ENCODE measurements at places on chromosomes 5 and 9.

DNA sequence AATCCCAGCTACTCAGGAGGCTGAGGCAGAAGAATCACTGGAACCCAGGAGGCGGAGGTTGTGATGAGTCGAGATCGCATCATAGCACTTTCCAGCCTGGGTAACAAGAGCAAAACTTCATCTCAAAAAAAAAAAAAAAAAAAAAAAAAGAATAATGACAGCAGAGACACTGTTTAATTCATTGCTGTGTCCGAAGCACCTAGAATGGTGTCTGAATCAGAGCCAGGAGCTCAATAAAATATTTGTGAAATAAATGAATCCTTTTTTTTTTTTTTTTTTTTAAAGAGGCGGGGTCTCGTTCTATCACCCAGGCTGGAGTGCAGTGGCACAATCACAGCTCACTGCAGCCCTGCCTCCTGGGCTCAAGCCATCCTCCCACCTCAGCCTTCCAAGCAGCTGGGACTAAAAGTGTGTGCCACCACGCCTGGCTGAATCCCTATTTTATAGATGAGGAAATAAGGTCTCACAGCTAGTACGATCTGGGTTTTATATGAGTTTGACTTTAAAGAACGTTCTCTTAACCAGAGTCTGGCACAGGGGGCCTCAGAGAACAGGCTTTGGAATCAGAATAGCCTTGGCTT lies 47.8 kb downstream of the THOC3 start:
- no peak for DNase-seq

DNA sequence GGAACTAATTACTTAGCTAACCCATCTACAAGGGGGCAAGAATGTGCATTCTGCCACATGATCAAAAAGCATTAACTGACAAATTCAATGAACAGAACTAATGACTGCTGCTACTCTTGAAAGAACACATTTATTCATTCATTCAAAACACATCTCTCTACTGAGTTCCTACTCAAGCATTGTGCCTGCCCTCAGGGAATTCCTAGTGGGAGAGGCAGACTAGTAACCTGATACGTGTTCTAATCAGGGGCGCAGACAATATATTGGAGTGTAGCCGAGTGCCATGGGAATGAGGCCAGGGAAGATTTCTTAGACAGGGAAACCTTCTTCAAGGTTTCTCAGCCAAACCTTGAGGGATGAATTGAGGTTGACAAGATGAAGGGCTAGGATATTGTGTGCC lies 56.7 kb upstream of the PAPPA start:
- no peak for DNase-seq

DNA sequence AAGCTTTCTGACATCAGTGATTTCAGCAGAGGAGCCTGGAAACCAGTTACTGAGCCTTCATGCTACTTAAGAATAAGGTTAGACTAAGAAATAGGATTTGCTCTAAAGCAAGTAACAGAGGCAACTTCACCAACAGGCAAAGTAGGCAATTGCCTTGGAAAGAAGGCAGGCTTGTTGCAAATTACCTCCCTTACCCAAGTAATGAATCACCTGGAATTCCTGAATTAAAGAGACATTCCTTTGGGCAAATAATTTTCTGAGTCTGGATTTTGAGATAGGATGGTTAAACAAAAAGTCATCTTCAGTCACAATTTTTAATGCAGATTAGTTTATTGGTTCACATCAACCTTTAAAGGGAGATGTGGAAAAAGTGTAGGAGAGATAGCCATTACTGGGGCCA lies 92.8 kb downstream of the ITGA1 start:
- no peak for DNase-seq

- no peak for DNase-seq
Observed at GRCh38 chr9:10015755-10016154, 597.0 kb downstream of the PTPRD start.

- no peak for DNase-seq
Observed at GRCh38 chr5:78974601-78975000, 10.5 kb downstream of the ARSB start.

DNA sequence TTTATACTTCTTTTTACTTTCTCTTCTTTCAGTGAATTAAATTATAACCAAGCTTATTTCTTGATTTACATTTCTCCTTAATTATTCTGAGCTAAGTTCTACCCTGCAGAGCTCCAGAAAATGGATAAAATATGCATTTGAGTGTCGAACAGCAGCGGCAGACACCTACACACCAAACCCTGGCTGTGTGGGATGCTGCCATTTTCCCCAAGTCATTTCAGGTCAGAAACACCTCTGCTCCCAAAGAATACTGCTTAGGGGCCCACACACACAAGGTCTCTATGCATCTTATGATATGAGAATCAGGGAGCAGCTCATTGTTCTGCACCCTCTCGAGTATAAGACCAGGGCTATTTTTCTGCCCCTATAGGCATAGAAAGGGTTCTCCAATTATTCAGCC lies 122.3 kb downstream of the CMYA5 start:
- DNase-seq = no peak

- peak; percentile 20 for DNase-seq
Observed at GRCh38 chr5:150530423-150530822, 22.5 kb downstream of the NDST1 start.

- no peak for DNase-seq
Observed at GRCh38 chr5:76733049-76733417, 17.1 kb downstream of the F2R start.

GRCh38 chr5:166338801-166339200 lies 1952.6 kb upstream of the WWC1 start:
- no peak for DNase-seq

- DNase-seq = no peak
Observed at GRCh38 chr5:64595031-64595855, 89.4 kb downstream of the RGS7BP start.

GRCh38 chr5:142233083-142234032 lies 91.5 kb downstream of the SPRY4 start:
- no peak for DNase-seq

GRCh38 chr5:67619235-67619634 lies 422.6 kb upstream of the CD180 start:
- no peak for DNase-seq

Data from Right ventricle myocardium superior (tissue), 1 donor.